ENCODE measurements at places on chromosomes 5 and 9.
A peak's percentile ranks its signal among the peaks of the same experiment; 100 is the strongest.

DNA sequence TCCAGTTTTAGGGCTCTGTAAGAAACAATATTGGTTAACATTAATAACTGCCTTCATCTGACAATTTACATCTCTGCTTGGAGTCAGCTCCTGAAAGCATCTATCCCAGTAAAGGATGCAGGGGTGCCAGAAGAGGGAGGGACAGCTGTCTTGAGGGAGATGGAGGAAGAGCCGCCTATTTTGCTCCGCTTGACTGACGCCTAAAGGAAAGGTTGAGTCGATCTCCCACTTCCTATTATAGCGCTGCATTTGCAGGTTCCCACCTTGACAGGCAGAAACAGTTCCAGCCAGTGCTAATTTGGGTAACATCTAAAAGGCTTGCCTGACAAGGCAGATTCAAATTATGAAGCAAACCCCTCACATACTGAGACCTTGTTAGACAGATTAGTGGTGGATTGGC is 374.6 kb downstream of the SPATA31D1 start:
- no peak for DNase-seq
- H3K27ac ChIP-seq, result no peak overlapping the region
- no peaks in the 10 kb centered on the region for H3K36me3 ChIP-seq
- H3K27me3 ChIP-seq, result no peaks in the 10 kb centered on the region
- H3K4me1 ChIP-seq, result no peaks in the 10 kb centered on the region

GRCh38 chr5:103035701-103036100 is 84.2 kb downstream of the GIN1 start:
- no peak overlapping the region for H3K27ac ChIP-seq
- DNase-seq, result no peak
- H3K27me3 ChIP-seq, result no peaks in the 10 kb centered on the region

DNA sequence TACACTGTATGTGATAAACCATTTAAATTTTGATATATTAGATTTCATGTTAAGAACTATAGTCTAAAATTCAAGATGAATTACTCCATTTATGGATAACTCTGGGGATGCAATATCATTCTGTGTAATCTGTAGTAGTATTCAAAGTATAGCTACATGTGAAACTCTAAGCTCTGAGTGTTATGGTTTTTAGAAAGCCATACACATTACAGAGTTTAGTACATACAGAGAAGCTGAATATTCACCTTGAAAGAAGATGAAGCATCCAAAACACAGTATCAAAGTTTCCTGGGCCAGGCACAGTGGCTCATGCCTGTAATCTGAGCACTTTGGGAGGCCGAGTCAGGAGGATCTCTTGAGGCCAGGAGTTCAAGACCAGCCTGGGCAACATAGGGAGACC is 25.0 kb downstream of the ABHD17B start:
- no peak overlapping the region for H3K4me3 ChIP-seq
- peak overlapping the region; percentile 73 for H3K27ac ChIP-seq
- H3K27me3 ChIP-seq, result no peaks in the 10 kb centered on the region
- peaks cover 27% of the 10 kb centered on the region for H3K36me3 ChIP-seq

- H3K36me3 ChIP-seq, result no peaks in the 10 kb centered on the region
- no peak overlapping the region for H3K4me3 ChIP-seq
- no peaks in the 10 kb centered on the region for H3K27me3 ChIP-seq
- H3K4me1 ChIP-seq, result no peaks in the 10 kb centered on the region
- no peak overlapping the region for H3K27ac ChIP-seq
Observed at GRCh38 chr5:149012350-149012749, 50.5 kb downstream of the SH3TC2 start.

GRCh38 chr9:82721593-82721992 is 341.3 kb downstream of the RASEF start:
- no peak overlapping the region for H3K27ac ChIP-seq
- DNase-seq, result no peak
- no peak overlapping the region for H3K4me3 ChIP-seq
- H3K4me1 ChIP-seq, result no peaks in the 10 kb centered on the region

Measured in activated B cell treated with CpG ODN at 0.5 μM for 24 hours (primary cell).